ENCODE measurements at places on chromosomes 2 and 18. TPM values are rescaled to one million over a fixed set of nuclear protein-coding genes. Genes with fewer than 3 reads are reported as not detected.
A peak's percentile ranks its signal among the peaks of the same experiment; 100 is the strongest.

- peaks cover 48% of the 10 kb centered on the region for H3K4me1 ChIP-seq
- H3K27ac ChIP-seq = peak overlapping the region; percentile 93
- H3K4me3 ChIP-seq = peak overlapping the region; percentile 95
- no peak for DNase-seq
Observed at GRCh38 chr2:112483042-112483473, 1.1 kb downstream of the TTL start.

Gene CHST10
- total RNA-seq = 6.6 TPM

- no peaks in the 10 kb centered on the region for H3K27me3 ChIP-seq
- no peaks in the 10 kb centered on the region for H3K4me1 ChIP-seq
- no peaks in the 10 kb centered on the region for H3K36me3 ChIP-seq
- H3K4me3 ChIP-seq = no peak overlapping the region
- DNase-seq = no peak
Observed at GRCh38 chr2:75287624-75288316, 88.5 kb upstream of the TACR1 start.

GRCh38 chr2:23121968-23122648 is 262.9 kb upstream of the KLHL29 start:
- no peaks in the 10 kb centered on the region for H3K36me3 ChIP-seq
- no peak for DNase-seq
- no peak overlapping the region for H3K4me3 ChIP-seq
- no peak overlapping the region for H3K27ac ChIP-seq
- H3K27me3 ChIP-seq = no peaks in the 10 kb centered on the region

DNA sequence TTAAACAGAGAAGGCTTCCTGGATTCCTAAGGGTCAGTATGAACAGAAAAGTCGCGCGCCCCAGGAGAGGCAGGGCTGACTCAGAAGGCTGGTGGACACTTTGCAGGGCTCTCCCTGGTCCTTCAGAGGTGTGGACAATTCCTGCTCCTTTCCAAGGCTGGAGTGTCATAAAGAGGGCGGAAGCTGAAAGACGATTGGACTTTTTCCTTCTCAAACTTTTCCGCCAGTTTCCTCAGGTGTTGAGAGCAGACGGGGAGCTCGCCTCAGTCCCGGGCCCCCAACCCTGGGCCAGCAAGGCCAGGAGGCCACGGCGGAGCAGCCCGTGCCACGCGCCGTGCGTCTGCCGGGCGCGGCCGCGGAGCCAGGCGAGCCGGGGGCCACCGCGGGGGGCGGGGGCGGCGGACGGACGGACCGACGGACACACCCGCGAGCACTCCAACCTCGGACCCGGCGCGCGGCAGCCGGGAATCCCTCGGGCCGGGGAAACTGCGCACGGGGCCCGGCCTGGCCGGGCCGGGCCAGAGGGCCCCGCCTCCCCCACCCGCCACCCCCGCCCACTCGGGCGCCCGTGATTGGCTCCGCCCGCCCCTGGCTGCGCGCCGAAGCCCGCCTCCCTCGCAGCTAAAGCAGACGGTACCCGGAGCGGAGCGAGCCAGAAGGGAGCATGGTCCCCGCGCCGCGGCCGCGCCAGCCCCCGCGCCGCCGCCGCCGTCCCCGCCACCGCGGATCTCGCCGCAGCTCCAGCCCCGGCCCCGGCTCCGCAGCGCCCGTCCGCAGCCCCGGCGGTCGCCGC is at the start of gene KLHL29:
TSS of gene KLHL29 (plus strand) at position 629 of the 793 bp plus-strand sequence. CDS start 177,018 bp downstream, outside the sequence.
- peaks cover 26% of the 10 kb centered on the region for H3K4me1 ChIP-seq
- peaks cover 1% of the 10 kb centered on the region for H3K36me3 ChIP-seq

DNA sequence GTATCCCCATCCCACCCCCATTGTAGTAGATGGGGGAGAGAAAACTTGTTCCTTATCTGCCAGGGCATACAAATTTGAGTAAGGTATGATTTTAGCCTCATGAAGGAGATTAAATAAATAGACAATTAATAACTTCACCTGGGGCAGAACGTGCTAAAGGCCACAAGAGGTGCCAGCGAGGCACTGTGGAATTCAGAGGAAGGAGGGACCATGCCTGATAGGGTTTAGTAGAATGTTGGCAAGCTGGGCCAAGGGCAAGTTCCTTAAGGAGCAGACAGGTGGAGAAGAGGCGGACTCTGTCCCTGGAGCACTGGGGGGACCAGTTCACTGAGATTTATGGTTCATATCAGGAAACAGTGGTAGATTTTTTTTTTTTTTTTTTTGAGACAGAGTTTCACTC is 22.5 kb downstream of the STAMBP start:
- H3K4me3 ChIP-seq = no peak overlapping the region
- H3K27ac ChIP-seq = no peak overlapping the region
- no peaks in the 10 kb centered on the region for H3K27me3 ChIP-seq
- DNase-seq = no peak
- peaks cover 55% of the 10 kb centered on the region for H3K36me3 ChIP-seq
- H3K4me1 ChIP-seq = peaks cover 14% of the 10 kb centered on the region

DNA sequence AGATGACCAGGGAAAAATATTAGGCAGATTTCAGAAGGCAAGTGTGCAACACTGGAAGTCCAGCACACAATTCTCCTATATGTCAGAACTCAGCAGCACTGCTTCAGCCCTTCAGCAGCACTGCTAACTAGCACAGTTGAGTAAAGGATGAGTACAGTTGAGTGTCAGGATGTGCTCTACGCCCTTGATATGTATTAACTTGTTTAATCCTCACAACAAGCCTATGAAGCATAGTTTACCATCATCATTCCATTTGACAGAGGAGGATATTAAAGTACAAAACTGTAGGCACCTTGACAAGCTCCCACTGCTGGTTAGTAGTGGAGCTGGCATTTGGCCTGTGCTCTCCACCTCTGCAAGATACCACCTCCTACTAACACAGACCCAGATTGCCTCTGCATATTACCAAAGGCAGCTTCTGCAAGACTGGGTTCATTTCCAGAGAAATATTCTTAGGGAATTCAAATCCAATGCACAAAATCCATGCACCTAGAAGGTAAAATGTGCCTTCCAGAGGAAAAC is 230.8 kb downstream of the ANAPC1 start:
- H3K4me3 ChIP-seq = no peak overlapping the region
- peak; percentile 48 for DNase-seq
- peaks cover 12% of the 10 kb centered on the region for H3K4me1 ChIP-seq
- H3K36me3 ChIP-seq = no peaks in the 10 kb centered on the region

- peak overlapping the region; percentile 32 for H3K27ac ChIP-seq
- DNase-seq = no peak
- no peak overlapping the region for H3K4me3 ChIP-seq
- H3K36me3 ChIP-seq = no peaks in the 10 kb centered on the region
- peaks cover 54% of the 10 kb centered on the region for H3K27me3 ChIP-seq
- H3K4me1 ChIP-seq = peaks cover 26% of the 10 kb centered on the region
Observed at GRCh38 chr18:48138660-48139430, 208.4 kb upstream of the SMAD2 start.

- DNase-seq = no peak
- H3K27me3 ChIP-seq = no peaks in the 10 kb centered on the region
- H3K4me1 ChIP-seq = no peaks in the 10 kb centered on the region
Observed at GRCh38 chr18:73614812-73615211, 532.8 kb downstream of the FBXO15 start.

- no peaks in the 10 kb centered on the region for H3K4me1 ChIP-seq
- H3K36me3 ChIP-seq = no peaks in the 10 kb centered on the region
- no peak for DNase-seq
- H3K4me3 ChIP-seq = no peak overlapping the region
Observed at GRCh38 chr2:73078457-73079411, 7.2 kb upstream of the SFXN5 start.

Gene CRACDL
- 0.12 TPM for total RNA-seq

GRCh38 chr2:145228506-145228905 is 708.6 kb upstream of the ZEB2 start:
- H3K4me1 ChIP-seq = no peaks in the 10 kb centered on the region
- H3K27ac ChIP-seq = no peak overlapping the region
- H3K36me3 ChIP-seq = no peaks in the 10 kb centered on the region
- no peaks in the 10 kb centered on the region for H3K27me3 ChIP-seq
- no peak for DNase-seq
- no peak overlapping the region for H3K4me3 ChIP-seq

- no peak for DNase-seq
- H3K36me3 ChIP-seq = no peaks in the 10 kb centered on the region
- no peak overlapping the region for H3K4me3 ChIP-seq
Observed at GRCh38 chr2:29786361-29786760, 135.0 kb downstream of the ALK start.

DNA sequence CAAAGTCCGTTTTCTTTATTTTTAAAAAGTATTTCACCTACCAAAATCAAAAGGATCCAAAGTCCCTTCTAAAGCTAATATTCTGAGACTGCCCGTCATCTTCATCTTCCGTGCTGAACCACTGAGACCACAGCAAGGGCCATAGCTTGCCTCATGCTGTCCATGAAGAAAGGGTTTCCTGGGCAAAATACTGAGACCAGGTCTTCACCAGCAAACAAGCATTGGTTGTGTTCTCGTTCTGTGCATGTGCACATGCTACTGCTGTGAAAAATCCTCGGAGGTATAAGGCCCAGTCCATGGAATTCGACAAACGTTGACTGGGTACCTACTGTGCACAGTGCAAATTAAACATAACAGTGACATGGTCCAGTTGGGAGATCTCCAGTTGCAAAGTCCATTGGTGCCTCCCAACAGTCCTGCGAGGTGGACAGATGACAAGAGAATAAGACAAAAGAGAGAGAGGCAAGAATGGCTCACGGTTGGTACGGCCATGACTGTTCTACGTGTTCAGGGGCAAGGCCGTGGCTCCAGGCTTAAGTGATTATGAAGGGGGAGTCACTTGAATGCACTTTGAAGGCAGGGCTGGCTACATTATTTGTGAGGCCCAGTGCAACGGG is 192.6 kb upstream of the GLI2 start:
- peaks cover 5% of the 10 kb centered on the region for H3K27me3 ChIP-seq
- H3K4me1 ChIP-seq = no peaks in the 10 kb centered on the region
- no peak for DNase-seq

GRCh38 chr2:14634182-14634488 is 1.6 kb downstream of the LRATD1 start:
- H3K4me1 ChIP-seq = no peaks in the 10 kb centered on the region
- DNase-seq = no peak
- H3K27me3 ChIP-seq = peaks cover 52% of the 10 kb centered on the region
- H3K36me3 ChIP-seq = no peaks in the 10 kb centered on the region
- no peak overlapping the region for H3K4me3 ChIP-seq

DNA sequence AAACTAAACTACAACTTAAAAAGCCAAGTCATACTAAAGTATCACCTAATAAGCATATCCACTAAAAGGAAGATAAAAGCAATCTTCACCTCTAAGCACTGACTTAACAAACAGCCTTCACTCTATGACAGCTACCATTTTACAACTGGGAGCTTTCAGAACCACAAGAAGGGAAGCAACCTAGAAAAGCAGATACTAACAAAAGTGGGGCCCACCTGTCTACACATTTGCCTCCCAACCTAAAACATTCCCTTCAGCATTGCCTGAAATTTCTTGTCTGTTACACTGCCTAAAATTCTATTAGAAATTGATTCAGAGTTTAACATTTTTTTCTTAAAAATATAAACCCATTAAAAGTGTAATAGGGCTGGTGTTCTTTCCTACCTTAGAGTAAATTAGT is 172.0 kb downstream of the ATAD2B start:
- H3K27me3 ChIP-seq = no peaks in the 10 kb centered on the region
- H3K36me3 ChIP-seq = peaks cover 36% of the 10 kb centered on the region
- no peak overlapping the region for H3K27ac ChIP-seq
- no peak for DNase-seq
- H3K4me1 ChIP-seq = peaks cover 5% of the 10 kb centered on the region

GRCh38 chr2:69335311-69335710 is 51.7 kb downstream of the GFPT1 start:
- DNase-seq = no peak
- H3K4me1 ChIP-seq = no peaks in the 10 kb centered on the region
- no peak overlapping the region for H3K4me3 ChIP-seq
- no peaks in the 10 kb centered on the region for H3K27me3 ChIP-seq

Gene TSPYL6
- total RNA-seq = not detected

Gene GATA6
- total RNA-seq = not detected

Gene TCF23
- total RNA-seq = not detected

DNA sequence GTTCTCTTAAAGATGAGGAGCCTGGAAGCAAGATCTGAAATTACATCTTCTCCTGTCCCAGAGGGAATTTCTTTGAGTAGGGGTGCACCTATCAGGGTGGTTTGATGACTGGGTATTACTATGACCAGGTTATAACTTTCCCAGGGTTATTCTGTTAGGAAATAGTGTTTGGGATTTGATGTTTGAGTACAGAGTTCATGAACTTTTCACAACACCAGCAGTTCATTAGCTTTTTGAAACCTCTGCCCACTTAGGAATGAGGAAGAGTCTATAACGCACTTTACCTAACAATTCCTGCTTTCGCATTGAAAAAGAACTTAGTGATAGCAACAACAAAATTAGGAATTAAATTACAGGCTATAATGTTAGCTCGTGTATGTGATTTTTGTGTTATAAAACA is 58.6 kb downstream of the ALMS1 start:
- no peaks in the 10 kb centered on the region for H3K4me1 ChIP-seq
- H3K4me3 ChIP-seq = no peak overlapping the region
- H3K27ac ChIP-seq = no peak overlapping the region
- no peaks in the 10 kb centered on the region for H3K27me3 ChIP-seq

DNA sequence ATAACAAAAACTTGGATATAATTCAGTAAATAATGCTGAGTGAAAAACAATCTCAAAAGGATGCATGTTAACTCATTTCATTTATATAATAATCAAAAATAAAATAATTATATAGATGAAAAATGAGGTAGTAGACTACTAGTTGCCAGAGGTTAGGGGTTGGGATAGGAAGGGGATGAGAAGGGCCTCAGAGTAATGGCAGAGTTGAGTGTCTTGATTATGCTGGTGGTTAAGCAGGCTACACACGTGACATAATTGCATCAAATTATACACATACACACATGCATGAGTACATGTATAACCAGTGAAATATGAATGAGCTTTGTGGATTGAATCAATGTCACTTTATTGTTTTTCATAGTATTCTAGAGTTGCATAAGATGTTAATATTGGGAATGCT is 201.0 kb downstream of the RIT2 start:
- no peaks in the 10 kb centered on the region for H3K36me3 ChIP-seq
- no peak overlapping the region for H3K27ac ChIP-seq
- no peak overlapping the region for H3K4me3 ChIP-seq
- no peaks in the 10 kb centered on the region for H3K27me3 ChIP-seq
- no peak for DNase-seq

Gene CNDP1
- total RNA-seq = not detected
